ENCODE measurements at places on chromosomes 7 and 10.

GRCh38 chr7:80098795-80099194, 35.8 kb upstream of the GNAI1 start:
- no peak for DNase-seq

DNA sequence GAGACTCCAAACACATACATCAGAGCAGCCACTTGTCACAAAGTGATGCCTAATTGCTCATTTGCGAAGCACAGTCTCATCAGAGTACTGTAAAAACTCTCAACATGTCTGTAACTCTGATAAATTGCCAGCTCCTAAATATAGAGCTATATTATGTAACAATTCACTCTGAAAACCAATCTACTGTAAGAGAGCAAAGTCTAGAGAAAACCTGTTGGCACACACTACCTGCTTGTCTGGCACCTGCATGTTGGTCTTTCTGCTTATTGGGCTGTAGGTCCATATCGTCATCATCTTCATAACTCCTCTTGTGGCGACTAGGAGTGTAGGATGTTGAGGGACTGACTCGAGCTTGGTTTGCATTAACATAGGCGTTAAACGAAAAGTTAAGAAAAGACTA, 19.8 kb downstream of the MCMBP start:
- DNase-seq: no peak

- DNase-seq: no peak
These were observed 770.4 kb downstream of the TNS3 start for GRCh38 chr7:46811529-46811928.

DNA sequence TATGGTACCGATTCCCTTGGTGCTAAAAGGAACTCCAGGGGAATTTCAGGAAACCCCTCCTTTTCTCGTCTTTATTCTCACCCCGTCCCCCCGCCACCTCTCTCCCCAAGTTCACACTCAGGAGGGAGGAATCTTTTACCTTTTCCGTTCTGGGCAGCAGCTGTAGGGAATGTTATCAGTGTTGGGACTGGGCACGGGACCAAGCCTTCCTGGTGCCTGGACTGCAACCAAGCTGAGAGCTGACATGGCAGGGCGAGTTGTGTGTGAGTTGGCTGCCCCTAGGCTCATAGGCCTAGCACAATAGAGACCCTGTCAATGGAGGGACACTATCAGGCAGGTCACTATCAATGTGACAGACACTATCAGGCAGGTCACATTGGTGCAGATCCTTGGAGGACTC, 121.4 kb downstream of the TCF7L2 start:
- no peak for DNase-seq

DNA sequence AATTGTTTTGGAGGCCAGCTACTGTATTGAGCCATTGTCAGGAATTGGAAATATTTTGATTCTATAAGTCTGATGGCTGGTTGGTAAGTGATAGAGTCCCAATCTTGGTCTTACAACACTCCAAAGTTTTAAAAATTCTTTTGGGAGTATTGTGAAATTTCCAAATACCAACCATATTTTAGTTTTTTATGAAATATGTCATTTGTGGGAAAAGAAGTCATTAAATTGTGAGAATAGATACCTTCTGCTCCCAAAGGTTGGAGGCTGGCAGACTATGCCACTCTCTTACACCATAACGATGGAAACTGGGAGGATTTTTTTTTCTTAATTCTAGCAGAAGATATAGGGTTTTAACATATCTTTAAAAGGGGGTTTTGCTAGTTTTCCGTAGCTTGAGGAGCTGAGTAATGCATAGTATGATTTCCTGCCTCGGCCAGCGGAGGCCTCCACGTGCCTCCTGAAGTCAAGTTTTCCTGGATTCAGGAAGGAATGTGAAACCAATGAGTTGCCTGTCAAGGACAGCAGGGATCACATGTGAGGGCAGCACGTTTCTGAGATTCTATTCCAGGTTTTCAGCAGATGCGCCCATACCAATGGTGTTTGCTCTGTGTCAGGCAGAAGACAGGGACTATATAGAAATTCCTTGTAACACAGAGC, 92.2 kb upstream of the LAMB4 start:
- no peak for DNase-seq

DNA sequence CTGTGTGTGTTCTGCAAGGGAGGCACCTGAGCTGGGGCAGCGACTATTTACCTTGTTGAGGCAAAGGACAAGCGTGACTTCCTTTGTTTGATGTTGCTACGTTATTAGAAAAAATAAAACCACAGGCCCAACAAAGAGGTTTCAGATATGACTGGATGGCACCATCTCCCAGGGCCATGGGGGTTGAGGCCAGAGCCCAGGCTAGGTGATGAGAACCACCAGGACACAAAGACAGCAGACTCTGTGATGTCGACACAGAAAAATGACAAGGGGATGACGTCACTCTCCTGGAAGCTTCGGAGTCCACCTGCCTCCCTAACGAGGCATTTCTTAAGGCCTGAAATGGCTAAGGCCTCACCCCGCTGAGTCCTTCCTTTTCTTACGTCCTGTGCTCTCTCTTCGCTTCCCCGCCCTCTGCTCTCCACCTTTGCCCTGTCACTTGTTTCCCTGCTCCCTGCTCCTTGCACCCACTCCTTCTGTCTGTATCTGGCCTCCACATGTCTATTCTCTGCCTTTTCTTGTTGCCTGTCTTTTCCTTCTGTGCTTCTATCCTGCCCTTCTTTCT, 83.0 kb upstream of the ADRB1 start:
- no peak for DNase-seq

- no peak for DNase-seq
These were observed 40.0 kb downstream of the GOLGA7B start for GRCh38 chr10:97889461-97890265.
